ENCODE measurements at places on chromosomes 4 and X.

DNA sequence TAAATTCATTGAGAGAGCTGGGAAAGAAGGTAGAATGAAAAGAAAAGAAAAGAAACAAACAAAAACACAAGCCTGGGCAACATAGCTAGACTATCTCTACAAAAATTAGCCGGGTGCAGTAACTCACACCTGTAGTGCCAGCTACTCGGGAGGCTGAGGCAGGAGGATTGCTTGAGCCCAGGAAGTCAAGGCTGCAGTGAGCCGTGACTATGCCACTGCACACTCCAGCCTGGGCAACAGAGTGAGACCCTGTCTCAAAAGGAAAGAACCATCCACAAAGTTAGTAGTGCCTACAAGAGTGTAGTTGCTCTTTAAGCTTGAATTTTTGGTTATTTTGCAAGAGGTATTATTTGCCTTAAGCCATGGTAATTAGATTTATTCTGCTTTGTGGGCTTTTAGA lies 157.7 kb downstream of the CBR4 start:
- DNase-seq = no peak

DNA sequence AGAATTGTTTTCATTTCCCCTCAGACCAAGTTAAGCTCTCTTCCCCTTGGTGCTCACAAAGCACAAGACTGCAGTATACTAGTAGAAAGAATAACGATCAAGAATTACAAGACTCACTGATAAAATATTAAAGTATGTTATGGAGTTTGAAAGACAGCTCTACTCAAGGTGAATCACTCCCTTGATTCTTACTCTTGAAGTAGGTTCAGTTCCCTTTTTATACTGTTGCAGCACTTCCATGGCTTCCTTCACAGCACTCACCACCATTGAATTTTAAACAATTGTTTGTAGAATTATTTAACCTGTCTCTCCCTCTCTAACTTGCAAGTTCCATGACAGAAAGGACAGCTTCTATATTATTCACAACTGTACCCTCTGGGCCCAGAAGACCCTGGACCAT lies 42.2 kb downstream of the CASK start:
- no peak for DNase-seq

GRCh38 chrX:112852851-112853250 lies 12.2 kb upstream of the AMOT start:
- DNase-seq = no peak

DNA sequence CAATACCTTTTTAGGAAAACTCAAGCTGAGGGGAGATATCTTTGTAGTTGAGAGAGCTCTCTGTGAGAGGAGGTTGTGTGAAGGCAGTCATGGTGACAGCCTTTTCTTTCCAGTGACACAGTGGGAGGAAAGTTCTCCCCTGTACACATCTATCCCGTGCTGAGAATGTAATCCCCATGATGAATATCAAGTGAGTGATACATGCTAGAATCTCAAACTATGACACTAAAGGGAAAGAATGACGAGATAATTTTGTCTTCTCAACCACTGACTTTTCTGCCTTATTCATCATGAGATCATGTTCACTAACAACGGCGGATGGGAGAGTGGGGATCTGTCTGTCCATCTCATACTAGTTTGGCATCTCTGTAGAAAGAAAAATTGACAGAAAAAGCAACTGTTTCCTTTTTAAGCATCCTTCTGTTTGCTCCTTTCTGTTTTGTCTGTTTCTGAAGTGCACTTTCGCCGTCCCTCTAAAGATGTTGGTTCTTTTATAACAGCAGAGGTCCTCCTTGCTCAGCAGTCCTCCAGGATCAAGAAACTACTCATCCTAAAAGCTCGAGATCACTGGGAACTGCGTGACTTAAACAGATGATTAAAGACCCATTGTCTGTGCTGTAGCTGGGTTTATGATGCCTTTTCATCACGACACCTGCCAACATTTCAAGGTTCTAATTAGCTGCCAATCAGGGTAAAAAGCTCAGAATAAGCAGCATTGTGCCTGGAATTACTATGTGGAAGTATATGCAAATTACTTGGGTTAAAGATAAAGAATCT lies 137.6 kb downstream of the DCK start:
- DNase-seq = no peak

DNA sequence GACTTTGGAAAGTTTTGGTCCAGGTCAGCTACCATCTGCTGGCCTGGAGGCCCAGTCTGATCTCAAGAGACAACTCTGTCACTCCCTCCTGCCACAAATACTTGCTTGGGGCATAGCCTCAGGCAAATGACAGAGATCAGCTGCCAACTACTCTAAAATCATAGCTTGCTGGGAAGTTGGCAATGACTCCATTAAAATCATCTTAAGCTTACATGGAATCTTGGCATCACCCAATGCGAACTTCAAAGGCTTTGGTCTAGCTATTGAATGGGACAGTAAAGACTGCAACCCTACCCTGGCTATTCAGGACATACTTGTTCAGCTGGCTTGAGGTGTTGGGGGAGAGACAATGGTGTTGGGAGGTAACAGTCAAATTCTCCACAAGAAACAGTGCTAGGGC lies 7.0 kb upstream of the USO1 start:
- no peak for DNase-seq

GRCh38 chrX:69759921-69760625 lies 144.2 kb downstream of the EDA start:
- DNase-seq = no peak

GRCh38 chrX:150455215-150455608 lies 92.1 kb downstream of the MAMLD1 start:
- DNase-seq = no peak

DNA sequence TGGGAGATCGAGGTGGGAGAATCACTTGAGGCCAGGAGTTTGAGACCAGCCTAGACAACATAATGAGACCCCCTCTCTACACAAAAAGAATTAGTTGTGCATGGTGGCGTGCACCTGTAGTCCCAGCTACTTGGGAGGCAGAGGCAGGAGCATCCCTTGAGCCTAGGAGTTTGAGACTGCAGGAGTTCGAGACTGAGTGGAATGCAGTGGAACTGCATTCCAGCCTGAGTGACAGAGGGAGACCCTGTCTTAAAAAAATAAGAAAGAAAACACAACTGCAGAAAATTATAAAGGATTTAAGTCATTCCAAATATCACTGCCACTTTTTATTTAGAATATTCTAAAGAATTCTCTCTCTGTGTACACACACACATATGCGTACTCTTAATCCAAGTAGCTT lies 18.4 kb downstream of the HPRT1 start:
- DNase-seq = no peak

GRCh38 chr4:69881173-69881773 lies 21.3 kb upstream of the SULT1E1 start:
- no peak for DNase-seq

DNA sequence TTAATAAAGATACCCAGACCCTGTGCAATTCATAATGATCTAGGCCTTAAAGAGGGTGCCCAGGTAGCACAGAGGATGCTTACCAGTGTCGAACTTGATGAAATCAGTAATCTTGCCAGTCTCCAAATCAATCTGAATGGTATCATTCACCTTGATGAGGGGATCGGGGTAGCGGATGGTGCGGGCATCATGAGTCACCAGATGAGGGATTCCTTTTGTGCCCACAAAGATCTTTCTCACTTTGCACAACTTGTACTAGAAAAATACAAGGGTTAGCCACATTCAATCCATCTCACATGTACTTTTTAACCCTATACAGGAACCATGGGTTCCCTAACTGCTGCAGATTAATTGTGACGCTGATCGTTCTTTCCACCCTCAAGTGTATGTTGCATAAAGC lies 3.3 kb downstream of the RPS4X start:
- DNase-seq = no peak

DNA sequence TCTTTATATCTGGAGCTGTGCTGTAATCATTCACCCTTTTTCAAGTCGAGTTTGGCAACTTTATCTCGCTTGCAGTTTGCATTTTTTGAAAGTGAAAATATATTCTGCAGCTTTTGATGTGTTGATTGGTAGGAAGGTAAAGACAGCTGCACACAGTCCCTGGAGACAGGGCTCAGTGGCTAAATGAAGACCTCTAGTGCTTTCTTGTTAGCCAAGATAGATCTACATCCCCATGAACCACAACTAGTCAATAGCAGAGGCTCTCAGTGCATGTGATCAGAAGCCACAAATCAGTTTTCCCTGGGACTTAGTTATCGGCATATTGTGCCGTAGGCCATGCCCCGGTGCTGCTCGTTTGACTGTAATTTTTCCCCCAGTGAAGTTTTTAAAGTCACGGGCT lies 587.7 kb upstream of the PITX2 start:
- DNase-seq = no peak

GRCh38 chrX:15786915-15787314 lies 3.4 kb upstream of the ZRSR2 start:
- DNase-seq = no peak

DNA sequence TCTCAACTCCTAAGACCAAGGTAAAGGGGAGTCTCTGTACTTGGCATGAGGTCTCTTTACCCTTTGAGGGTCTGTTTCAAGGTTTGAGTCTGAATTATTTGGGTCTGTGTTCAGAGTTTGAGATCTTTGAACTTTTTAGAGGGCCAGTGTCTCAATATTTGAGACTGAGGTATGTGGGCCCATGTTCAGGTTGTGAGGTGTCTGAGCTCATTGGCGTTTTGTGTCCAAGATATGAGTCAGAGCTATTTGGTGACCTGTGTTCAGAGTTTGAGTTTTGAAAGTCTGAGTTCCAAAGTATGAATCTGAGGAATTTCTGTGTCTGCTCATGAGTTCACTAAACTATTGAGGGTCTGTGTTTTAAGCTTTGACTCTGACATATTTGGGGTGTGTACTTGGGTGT lies 36.7 kb upstream of the PAGE4 start:
- DNase-seq = no peak

DNA sequence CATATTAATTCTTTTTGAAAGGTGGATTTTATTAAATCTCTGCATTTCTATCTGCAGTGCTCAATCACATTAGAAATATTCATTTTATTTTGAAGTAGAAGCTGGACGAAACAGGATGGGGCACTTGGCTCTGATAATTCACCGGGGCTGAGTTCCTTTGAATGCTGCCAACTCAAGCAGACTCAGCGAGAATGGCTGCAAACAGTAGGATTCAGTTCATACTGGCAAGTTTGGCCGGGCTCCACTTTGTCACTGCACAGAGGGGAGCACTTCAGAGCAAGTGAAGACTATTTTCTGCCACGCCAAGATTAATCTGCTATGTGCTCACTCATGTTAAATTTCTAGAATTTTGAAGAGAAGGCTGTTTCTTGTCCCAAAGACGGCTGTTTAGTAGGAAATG lies 30.7 kb upstream of the KLHL8 start:
- DNase-seq = no peak

DNA sequence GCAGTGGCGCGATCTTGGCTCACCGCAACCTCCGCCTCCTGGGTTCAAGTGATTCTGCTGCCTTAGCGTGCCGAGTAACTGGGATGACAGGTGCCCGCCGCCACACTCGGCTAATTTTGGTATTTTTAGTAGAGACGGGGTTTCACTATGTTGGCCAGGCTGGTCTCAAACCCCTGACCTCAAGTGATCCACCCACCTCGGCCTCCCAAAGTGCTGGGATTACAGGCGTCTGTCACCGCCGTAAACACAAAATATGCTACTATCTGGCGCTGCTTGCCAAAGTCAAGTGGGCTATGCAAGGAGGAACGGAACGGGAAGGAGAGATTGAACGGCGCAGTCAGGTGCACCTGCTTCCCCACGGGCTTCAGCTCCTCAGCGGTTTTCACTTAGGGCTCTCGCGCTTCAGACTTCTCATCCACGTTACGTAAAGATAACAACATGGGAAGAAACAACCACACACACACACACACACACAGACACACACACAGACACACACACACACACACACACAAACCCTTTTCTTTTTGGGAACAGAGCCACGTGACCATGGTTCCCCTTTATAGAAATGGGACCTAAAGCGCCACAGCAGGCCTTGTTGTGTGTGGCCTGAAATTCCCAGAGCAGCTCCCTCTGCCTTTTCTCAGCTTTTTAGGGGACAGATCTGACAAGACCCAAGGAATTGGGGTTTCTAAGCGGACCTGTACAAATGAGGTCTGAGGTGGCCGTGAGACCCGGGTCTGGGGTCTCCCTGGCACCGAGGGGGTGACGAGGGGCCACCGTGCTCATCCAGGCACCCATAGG lies 1.5 kb downstream of the P2RY8 start:
- DNase-seq = no peak

GRCh38 chrX:49656533-49656932 lies 39.3 kb downstream of the PAGE1 start:
- DNase-seq = no peak

GRCh38 chrX:17682259-17682658 lies 55.0 kb upstream of the SCML1 start:
- no peak for DNase-seq

GRCh38 chr4:149961876-149962597 lies 116.2 kb upstream of the DCLK2 start:
- DNase-seq = no peak

GRCh38 chrX:70262952-70263567 lies 3.1 kb upstream of the P2RY4 start:
- DNase-seq = no peak

GRCh38 chr4:162865102-162865501 lies 301.6 kb downstream of the NAF1 start:
- DNase-seq = no peak

Measured in stimulated activated CD8-positive, alpha-beta memory T cell treated with anti-CD3 and anti-CD28 coated beads, Interleukin-4, amount 100 ng/mL, for 1 hour (primary cell).